ENCODE measurements at places on chromosomes 2 and 18.

DNA sequence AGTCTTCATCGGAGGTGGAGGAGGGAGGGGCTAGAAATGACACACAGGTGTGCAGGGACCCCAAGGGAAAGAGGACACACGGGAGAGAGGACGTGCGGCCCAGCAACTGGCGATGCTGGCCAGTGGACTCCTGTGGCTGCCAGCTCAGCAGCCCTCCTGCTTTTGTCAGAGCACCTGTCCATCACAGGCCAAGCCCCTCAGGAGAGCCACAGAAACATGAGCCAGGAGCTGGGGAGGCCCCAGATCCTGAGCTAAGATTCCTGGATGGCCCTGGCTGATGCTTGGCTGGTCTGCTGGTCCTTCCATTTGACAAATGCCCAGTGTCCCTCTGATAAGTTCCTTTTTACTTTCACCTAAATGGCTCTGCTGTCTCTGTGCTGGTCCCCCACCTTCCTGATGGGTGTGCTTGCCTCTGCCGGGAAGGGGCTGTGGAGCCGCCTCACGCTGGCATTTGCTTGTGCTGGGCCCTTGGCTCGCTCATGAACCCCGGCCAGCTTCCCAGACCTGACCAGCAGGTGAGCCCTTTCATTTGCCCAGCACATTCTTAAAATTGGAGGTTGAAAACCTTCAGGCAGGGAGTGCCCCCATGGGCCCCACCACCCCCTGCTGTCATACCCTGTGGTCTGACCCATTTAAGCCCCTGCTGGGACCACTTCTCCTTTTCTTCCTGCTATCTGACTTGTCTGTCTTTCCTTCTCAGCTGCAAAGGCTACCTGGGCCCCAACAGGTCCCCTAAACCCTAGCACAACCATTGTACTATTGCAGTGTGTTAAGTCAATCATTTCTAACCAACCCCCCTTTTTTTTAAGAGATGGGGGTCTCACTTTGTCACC is 37.3 kb downstream of the CYP27C1 start:
- no peak for DNase-seq

- no peak for DNase-seq
Measured at GRCh38 chr2:29749041-29749440, 172.3 kb downstream of the ALK start.

- DNase-seq = no peak
Measured at GRCh38 chr2:156489750-156490465, 53.7 kb downstream of the GPD2 start.

GRCh38 chr2:53896864-53897263 is 37.1 kb upstream of the GPR75 start:
- DNase-seq = no peak

DNA sequence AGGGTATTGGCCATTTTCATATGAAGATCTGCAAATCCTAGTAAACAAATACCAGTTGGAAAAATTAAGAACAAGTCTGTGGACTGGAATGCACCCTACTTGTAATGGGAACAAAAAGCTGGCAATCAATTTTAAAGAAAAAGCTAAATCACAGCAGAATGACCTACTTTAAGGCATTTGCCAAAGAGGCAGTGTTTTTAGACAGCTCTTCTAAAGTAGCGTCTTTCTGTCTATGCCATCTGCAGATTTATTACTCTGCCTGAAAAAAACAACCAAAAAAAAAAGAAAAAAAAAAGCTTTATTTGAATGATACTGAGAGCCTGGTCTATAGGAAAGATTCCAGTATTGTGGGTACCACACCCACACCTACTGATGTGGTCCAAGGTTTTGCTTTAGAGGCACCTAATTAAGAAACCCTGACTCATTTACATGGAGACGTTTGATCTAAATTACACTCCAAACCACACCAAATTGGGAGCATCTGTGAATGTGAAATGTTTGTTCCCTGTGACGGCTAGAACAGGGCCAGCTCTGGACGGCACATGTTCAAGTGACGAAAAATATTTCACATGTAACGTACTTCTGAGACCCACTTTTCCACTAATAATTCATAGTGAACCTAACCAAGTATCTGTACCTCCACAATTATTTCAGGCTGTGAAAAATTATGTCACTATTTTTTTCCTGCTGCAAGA is 597.1 kb downstream of the ARHGAP15 start:
- no peak for DNase-seq

DNA sequence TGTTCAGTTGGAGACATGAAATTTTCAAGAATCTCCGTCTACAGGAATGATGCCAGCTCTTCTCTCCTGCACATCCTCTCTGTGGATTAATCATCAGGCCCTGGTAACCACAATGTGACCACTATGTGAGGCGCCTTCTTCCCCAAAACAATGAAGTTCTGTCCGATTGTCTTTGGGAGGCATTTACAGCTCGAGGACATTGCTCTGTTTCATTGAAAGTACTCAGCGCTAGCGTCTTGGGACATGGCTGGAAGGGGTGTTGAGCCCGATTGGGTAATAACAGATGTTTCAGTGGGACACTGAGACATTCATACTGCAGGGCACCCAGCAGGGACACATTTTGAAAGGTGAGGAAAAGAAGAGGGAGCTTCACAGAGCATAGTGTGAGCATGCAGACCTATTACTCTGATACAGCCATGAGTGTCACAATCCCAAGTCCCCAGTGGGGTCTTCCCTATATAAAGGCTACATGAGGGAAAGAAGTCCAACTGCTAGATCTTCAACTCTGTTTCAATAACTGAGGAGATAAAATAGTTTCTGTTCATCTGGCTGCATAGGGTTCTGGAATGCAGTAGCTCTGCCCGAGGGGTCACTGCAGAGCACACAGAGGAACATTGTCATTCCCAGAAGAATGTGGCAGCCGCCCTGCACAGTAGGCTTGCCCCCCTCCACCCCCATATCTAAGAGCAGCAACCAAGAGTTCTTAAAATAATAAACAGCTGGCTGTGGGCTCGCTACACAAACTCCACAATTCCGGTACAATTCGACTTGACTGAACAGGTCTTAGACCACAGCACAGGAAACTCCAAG is 237.3 kb downstream of the OSR1 start:
- no peak for DNase-seq

- no peak for DNase-seq
Measured at GRCh38 chr18:49399003-49399402, 61.4 kb downstream of the DYM start.
